ENCODE measurements at places on chromosomes 5 and 9. TPM values are rescaled to one million over a fixed set of nuclear protein-coding genes. Genes with fewer than 3 reads are reported as not detected.

ORM1 gene
- not detected for total RNA-seq

RASGRF2 gene
- total RNA-seq, result 2.5 TPM

ECSCR gene
- 565 TPM for total RNA-seq

TAF11L10 gene
- total RNA-seq, result not detected

OR1Q1 gene
- total RNA-seq, result not detected

TMEM215 gene
- 0.18 TPM for total RNA-seq

Measured in endothelial cell (in vitro differentiated cells).